Right cardiac atrium (tissue), 5 donors: ENCODE measurements at places on chromosomes 3 and 15.
A peak's percentile ranks its signal among the peaks of the same experiment; 100 is the strongest.

- no peak for DNase-seq
Observed at GRCh38 chr15:55858661-55859060, 115.7 kb upstream of the PRTG start.

DNA sequence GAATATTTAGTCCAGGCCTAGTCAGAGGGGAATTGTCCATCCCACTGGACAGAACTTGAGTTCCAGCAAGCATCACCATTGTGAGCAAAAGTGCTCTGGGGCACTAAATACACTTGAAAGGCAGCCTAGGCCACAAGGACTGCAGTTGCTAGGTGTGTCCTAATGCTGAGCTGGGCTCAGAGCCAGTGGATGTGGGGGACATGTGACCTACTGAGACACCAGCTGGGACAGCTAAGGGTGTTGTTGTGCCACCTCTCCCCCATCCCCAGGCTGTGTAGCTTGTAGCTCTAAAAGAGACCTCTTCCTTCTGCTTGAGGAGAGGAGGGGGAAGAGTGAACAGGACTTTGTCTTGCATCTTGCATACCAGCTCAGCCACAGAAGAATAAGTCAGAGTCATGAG is 120.9 kb downstream of the DTWD1 start:
- peak; percentile 19 for DNase-seq

DNA sequence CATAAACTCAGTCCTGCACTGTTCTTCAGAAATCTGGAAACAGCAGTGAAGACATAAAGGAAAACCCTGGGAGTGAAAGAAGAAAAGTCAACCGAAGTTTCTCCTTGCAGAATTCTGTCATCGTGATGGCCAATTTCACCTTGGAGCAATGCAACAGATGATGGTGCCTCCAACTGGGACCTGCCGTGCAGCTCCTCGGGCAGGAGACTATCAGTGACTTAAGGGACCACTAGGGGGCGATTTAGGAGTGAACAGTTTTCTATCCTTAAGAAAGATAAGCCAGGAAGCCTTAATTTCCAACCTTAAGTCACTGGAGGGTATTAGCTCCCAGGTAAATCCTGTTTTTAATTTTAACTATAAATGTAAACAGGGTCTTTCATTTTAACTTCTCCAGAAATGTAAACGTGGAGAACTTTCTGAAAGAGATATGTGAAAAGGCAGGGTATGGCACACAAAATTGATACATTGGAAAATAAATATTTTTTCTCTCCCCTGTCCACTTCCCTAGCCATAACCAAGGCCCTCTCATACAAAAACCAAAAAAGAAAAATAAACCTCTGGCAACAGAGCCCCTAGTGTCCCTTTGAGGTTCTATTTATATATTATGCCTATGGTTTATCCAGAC is 116.3 kb downstream of the PDZRN3 start:
- DNase-seq: no peak

DNA sequence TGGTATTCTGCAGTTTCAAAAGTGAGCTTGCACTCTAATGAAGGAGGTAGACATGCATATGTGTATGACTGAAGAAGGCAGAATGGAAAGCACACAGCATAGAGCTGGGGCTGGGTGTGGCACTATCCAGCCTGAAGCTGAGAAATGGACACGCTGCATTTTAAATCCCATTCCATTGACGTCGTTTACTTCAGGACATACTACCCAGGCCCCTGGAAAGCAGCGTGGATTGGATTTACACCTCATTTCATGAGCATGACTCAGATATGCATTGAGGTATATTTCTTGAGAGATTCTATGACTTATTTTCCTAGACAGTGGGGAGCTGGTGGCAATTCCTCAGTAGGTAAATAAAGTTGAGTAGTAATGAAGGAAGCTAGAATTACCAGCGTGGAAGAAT is 101.4 kb downstream of the ABI3BP start:
- DNase-seq: no peak

DNA sequence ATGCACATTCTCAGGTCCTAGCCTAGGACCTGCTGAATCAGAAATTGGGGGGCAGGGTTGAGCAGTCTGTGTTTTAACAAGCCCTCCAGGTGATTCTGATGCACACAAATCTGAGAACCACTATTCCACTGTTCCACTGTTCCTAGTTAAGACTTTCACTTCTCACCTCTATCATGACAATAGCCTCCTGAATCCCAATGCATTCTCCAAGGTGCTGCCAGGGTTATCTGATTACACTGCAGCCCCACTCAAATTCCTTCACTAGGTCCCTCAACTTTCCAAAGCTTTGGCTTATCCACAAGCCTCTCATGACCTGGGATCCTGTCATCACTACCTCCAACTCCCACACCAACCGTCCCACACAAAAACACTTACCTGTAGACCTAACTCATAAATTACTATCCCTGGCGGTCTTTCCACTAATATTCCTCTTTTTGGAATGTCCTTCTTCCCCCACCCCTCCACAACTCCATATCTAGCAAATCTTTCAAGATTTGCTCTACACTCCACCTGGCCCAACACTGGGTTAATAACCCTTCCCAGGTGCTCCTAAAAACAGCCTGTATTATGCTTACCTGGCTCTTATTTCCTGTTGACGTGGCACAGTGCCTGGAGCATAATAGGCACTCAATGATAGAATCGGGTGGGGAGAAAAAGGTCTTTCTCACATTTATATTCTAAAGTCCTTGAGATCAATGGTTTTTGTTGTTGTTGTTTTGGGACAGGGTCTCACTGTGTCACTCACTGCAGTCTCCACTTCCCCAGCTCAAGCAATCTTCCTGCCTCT is 27.2 kb downstream of the TBL1XR1 start:
- no peak for DNase-seq

- no peak for DNase-seq
Observed at GRCh38 chr3:24540821-24541220, 46.2 kb upstream of the THRB start.

DNA sequence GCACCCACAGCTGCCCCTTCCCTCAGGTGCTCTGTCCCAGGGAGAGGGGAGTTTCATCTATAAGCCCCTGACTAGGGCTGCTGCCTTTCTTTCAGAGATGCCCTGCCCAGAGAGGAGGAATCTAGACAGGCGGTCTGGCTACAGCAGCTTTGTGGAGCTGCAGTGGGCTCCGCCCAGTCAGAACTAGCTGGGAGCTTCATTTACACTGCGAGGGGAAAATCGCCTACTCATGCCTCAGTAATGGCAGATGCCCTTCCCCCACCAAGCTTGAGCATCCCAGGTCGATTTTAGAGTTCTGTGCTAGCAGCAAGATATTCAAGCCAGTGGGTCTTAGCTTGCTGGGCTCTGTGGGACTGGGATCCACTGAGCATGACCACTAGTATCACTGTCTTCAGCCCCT is 181.2 kb upstream of the RARB start:
- DNase-seq: no peak

DNA sequence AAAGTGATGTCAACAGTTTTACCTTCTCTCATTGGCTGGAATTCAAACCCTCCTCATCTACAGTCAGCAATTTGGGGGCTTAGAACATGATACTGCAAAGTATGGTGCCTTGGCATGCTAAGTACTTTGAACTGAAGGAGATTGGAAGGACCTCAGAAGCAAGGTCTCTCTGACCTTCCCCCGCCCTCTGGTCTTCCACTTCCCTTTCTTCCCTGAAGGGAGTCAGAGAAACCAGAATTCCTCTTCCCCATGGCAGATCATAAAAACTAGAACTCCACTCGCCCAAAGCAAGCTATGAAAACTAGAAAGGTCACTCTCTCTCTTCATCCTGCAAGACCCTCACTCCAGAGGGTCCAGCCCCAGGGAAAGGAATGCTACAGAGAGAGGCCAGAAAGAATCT is 64.2 kb downstream of the CD200R1L start:
- DNase-seq: no peak

DNA sequence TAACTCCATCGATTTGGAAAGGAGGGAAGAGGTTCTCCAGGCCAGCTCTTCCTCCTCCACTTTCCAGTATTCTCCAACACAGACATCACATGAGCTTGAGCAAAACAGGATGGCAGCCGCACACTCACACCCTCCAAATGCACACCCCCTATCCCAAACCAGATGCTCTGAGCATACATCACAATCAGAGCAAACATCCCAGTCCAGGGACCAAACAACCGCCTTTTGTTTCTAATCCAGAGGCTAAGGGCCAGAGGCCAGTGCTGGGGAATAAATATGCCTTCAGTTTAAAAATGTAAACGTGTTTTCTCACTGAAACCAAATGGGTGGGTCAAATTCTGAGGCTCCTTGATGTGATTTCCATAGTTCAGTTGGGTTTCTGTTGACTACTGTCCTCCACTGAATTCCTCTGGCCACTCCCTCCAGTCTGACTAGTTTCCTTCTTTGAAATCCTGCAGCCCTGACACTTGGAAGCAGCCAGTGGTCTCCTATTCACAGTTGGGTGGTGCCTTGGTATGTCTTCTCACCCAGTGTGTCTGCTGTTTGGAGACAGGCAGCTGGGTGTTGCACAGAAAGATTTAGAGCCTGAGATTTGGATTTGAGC is 19.2 kb upstream of the MFGE8 start:
- DNase-seq: no peak

DNA sequence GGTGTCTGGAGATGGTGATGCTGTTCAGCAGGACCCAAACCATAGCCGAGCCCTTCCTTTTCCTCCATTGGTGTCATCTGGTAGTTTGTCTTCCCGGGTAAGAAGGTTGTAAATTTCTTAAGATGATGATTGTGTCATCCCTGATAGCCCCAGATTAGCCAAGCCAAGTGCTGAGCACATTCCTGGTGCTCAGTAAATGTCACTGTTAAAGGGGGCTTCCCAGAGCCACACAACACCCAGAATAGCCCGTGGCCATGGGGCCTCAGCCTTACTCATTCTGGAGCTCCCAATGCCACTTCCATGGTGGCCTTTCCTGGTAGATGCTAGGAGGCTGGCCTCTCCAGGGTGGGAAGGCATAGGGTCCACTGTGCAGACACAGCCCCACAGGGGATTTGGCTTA is 4.6 kb upstream of the PLA2G4B start:
- no peak for DNase-seq

- no peak for DNase-seq
Observed at GRCh38 chr15:99443768-99444446, 121.9 kb upstream of the MEF2A start.

GRCh38 chr3:18987862-18988447 is 160.4 kb upstream of the KCNH8 start:
- no peak for DNase-seq
